G401 (cell line): ENCODE measurements at places on chromosomes 7 and 10.

DNA sequence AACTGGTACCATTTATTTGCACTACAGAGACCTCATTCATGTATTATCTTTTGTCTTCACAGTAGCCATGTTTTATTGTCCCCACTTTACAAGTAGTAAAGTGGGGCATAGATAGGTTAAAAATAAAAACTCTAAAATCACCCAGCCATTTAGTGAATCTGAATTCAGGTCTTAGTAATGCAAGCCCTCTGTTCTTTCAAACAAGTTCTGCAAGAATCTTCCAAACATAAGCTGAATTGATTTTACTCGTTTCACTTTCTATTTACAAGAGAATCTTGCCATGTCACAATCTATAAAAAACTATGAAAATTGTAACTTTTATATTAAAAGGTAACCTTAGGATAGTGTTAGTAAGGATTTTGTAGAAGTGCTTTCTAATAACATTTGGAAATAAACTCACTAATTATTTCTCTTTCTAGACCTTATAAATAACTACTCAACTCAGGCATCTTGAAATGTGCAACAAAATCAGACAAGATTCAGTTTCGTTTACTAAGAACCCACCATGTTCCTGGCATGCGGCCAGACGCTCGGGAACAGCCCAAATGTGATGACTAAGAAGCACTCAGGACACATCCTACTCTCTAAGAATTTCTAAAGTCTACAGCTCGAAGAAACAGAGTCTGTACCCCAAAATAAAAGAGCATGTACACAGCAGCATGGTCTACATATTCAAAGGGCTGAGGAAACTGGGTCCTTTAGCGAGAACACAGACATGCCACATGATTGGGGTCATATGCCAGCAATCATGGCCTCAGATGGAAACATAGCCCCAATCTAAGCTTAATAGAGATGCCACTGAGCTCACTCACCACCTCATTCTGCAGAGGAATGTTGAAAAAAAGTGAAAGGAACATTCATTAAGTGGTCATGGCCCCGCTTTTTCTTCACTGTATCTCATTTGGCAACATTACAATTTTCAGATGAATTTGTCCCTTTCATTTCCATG, 167.6 kb downstream of the AMPH start:
- DNase-seq: peak; percentile 38

- no peak for DNase-seq
Observed at GRCh38 chr10:61975391-61975932, 74.0 kb downstream of the ARID5B start.

DNA sequence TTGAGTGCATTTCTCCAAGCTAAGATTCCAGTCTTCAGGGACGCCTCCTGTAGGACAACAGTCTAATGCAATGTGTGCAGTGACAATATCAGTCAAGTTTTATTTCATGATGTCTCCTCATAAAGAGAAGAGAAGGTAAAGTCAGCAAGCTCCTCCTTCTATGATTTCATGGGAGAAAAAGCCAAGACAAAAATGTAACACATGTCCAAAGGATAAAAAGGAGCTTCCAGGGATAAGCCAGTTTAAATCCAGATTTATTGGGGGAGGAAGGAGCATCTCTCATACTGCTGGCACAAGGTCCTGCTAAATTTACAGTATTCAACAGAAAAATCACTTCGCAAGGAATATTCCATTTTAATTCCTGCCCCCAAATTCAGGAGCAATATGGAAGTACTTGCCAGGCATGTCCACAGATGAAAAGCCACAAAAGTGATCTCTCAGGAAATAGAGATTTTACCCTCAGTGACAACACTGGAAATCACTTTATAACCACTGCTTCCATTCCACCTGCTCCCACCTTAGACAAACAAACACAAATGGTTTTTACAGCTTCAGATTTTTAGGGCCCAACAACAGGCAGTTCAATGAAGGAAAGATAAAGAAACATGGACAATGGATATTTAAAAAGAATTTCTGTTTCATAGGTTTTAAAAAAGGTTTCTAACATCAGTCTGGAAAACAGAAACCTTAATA, 677.5 kb upstream of the C7orf33 start:
- no peak for DNase-seq

GRCh38 chr7:9835199-9835598, 1138.5 kb upstream of the PHF14 start:
- DNase-seq: no peak

DNA sequence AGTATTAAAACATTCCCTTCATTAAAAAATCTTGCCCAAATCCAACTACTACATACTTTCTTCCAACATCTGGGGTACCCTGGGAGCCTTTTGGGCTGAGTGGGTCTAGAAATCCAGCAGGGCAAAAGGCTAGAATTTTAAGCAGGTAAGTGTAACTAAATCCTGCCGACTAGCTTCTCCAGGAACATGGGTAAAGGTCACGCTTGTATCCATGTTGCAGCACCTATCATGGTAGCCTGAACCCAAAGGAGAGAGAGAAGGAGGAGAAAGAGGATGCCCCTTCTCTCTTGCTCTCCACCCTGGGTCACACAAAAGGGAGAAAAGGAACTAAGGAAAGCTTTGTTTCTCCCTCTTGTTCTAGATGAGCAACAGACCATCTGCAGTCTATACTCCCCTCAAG, 53.3 kb downstream of the ZNF680 start:
- DNase-seq: no peak

DNA sequence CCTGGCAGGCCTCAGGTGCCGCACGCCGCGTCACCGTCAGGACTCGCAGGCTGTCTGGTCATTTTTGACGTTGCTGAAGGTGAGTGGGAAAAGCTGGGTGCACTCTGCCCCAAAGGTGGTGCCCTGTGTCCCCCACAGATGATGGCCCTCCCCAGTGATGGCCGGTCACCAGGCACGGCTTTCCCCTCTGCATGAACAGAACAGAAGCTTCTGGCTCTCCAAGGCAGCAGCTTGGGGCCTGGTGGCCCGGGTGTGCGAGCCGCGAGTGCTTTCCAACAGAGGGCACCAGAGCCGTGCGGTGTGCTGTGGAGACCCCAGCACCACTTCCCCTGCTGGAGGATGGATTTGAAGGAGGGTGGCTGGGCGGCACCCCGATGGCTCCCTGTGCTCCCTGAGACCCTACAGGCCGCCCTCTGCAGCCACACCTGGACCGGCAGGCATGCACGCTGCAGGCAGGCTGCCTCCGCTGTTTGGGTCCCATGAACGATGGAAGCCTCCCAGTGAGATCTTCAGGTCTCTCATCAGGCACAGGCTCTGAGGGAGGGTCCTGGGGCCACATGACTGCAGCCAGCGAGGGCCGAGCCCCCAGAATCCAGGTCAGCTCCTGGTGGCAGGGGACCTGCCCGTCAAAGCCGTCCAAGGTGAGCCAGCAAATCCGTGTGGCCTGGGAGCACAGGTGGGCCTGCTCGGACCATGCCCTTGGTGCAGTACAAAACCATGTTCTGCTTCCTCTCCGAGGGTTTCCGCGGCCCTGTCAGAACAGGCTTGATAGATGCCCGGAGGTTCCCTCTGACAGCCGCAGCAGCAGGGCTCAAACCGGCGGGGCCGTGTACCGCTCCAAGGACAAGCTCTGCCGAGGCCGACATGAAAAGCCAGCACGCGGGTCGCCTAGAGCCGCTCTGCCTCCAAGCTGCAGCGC, 195.4 kb downstream of the EBF3 start:
- DNase-seq: no peak

DNA sequence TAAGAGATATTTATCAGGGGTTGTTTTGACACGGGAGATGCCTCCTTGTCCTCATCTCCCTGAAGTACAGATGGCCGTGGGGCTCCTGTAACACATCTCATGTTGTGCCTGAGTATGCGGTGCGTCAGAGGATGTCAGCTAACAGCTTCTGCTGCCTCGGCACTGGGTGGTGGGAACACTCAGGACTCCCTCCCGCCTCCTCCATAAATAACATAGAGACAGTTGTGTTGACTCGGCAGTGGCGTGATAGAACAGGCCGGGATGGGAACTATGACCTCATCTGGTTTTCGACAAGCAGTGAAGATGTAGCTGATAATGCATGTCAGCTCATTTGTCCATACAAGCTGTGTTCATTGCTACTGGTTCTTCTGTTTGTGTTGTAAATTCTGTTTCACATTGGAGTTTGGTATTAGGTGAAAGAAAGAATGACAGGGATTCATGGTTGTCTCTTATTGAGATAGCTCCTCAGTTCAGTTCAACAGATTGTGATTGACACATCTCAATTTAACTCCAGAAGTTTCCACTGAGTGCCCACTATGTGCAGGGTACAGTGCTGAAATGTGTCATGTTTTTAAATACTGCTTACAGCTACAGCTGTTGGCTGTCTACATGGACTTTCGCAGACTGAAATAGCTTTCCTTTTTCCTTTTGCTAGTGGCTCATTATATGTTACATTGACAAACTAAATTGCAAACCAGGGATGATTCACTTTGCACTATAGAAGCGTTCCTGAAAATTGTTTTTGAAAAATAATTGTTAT, 87.4 kb downstream of the CHN2 start:
- peak; percentile 80 for DNase-seq

GRCh38 chr7:106775552-106775936, 89.5 kb upstream of the PIK3CG start:
- no peak for DNase-seq

GRCh38 chr7:43110791-43111535, 1.5 kb upstream of the HECW1 start:
- DNase-seq: no peak

GRCh38 chr7:79034730-79035129, 418.7 kb downstream of the MAGI2 start:
- DNase-seq: no peak

DNA sequence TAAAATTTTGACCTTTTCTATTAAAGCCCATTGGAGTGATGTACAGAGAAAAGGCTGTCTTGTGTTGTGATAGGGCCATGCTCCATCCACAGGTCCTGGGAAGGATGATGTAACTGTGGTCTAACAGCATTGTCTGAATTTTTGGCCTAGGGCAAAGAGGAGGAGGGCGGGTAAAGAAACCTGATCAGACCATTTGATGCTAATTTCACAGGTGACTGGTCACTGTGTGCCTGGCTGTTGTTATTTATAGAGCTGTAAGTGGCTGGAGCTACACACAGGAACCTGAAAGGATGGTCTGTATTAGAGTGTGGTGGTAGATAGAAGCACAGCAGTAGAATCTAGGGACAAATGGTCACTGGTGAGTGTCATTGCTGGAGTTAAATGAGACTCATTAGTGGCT, 182.1 kb downstream of the AUTS2 start:
- DNase-seq: no peak

DNA sequence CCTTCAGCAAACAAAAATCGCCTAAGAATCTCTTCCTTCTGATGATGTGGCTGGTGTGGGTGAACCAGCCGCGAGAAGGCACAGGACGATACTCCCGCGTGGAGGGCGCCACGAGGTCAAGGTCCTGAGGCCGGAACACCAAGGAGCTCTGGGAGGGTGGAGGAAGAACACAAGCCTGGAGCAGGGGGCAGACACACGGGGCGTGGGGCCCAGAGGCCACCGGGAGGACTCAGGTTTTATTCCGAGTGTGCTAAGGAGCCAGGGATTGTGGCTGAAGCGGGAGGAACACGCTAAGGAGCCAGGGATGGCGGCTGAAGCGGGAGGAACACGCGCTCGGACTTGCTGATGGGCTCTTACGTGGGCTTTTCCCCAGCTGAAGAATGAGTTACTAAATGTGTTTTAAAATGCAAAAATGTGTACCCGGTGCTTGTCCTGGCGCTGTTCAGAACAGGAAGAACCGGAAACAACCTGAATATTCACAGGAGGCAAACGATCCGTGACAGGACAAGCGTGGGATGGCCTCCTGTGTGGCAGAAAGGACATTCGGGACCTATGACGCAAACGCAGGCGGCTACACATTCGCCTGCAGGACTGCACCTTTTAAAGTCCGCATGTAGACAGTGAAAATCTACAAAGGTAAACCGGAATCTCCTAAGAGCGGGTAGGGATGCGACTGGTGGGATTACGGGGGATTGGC, 64.0 kb downstream of the MAD1L1 start:
- no peak for DNase-seq

GRCh38 chr7:139784648-139785047, 6.8 kb upstream of the HIPK2 start:
- no peak for DNase-seq

GRCh38 chr10:50577010-50577409, 46.7 kb downstream of the SGMS1 start:
- DNase-seq: no peak

GRCh38 chr7:25598765-25599164, 370.5 kb upstream of the NPVF start:
- peak; percentile 45 for DNase-seq

DNA sequence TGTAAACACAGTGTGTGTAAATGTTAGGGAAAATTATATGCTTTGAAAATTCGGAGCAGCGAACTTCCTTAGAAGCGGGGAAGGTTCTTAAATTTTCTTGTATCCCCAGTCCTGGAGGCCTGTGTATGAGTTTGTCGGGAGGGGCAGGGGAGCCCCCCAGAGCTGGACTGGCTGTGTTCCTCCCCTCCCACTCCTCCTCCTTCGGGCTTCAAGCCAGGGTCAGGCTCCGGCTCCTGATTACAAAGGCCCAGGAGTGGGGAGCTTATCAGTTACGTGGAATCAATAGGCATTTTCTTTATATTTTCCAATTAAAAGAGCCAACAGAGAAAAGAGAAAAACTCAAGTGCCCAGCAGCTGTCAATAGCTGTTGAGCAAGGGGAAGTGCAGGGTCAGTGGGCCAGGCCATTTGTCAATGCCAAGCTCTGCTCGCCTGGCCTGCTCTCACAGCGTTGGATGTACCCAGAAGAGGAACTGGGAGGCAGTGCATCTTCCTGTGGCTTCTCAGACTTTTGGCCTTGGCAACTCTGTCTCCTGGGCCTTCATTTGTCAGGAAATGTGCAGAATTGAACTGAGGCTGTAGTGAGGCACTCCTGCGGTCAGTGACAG, 156.9 kb upstream of the PCBD1 start:
- no peak for DNase-seq

- DNase-seq: no peak
Observed at GRCh38 chr10:70984986-70985722, 96.8 kb upstream of the PCBD1 start.

- DNase-seq: no peak
Observed at GRCh38 chr10:64060389-64060788, 539.2 kb downstream of the REEP3 start.

GRCh38 chr10:37687581-37687980, 169.8 kb downstream of the ZNF248 start:
- DNase-seq: no peak

- DNase-seq: no peak
Observed at GRCh38 chr7:7766671-7767070, 48.3 kb upstream of the RPA3 start.

DNA sequence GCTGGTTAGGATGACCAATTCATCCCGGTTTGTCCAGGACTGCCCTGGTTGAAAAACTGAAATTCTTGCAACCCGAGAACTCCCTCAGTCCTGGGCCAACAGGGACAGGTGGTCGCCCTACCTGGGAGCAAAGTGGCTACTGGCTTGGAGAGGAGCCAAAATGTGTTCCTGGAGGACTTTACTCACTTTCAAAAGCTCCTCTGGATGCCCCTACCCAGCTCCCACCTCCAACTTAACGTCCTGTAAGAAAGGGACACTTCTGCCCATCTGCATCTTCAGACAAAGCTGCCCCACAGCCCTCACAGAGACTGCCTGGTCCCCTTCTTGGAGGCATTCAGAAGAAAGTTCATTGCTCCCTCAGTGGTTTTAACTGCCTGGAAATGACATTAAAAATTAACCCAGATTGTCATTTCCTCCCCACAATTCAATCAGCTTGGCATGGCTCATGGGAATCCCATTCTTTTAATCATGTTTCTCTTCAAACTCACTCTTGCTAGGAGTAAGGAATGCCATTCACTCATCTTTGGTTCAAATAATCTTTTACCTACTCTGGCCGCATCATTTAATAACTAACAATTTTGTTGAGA, 24.0 kb upstream of the HSPA12A start:
- DNase-seq: no peak
